Stimulated activated CD4-positive, alpha-beta T cell treated with anti-CD3 and anti-CD28 coated beads, Interleukin-2, amount 100 ng/mL, for 48 hours (primary cell): ENCODE measurements at places on chromosomes 4 and X.

DNA sequence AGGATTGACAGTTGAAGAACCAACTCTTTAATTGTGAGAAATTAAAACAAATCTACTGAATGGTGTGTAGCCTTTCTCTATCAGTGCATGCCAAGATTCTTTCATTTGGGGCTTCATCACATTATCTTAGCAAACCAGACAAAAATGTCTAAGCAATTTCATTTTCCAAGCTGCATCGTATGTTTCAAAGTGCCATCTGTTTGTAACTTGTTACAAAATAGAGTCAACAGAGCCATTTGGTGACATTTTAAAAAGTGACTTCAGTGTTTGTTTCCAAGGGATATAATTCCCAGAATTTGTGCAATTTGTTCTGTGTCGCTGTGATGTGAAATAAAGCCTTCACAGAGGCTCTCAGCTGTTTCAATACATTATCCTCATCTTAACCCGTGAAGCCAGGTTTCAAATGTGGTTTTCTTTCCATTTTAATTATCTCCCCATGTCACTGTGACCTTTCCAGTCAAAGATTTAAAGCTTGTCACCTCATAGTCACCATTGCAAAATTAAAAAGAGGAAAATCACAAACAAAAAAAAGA lies 46.0 kb upstream of the C1QTNF7 start:
- DNase-seq: no peak

GRCh38 chrX:71629467-71629866 lies 11.2 kb upstream of the CXCR3 start:
- no peak for DNase-seq

DNA sequence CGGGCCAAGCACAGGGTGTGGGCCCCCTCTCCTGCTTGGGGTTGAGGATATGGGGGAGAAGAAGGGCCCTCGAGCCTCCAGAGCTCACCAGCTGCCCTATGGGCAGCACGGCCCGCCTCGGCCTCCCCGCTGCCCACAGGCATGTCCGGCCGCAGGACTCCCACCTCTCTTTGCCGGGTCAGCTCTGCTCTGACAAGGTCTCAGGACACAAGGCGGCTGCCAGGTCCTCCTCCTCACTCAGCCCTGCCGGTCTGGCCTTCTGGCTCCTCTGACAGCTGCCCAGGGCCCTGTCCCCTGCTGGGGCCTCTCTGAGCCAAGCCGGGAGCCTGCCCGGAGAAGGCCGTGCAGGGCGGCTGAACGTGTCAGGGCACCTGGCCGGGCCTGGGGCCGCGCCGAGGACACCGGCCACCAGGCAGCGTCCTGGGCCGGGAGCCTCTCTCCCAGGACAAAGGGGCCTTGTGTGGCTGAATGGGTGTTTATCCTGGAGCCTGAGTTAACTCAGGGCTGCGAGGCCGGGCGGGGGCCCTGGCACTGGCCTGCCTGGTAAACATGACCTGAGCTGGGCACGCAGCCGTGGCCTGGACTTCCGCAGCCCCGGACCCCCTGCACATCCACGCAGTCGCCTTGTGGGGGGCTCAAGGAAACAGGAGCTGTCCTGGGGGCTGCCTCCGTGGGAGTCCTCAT lies 25.7 kb downstream of the TACC3 start:
- DNase-seq: no peak

GRCh38 chrX:133542476-133542875 lies 127.2 kb upstream of the GPC4 start:
- DNase-seq: no peak

- no peak for DNase-seq
These were observed 51.6 kb downstream of the NFKB1 start for GRCh38 chr4:102552781-102553180.
